Upper lobe of right lung (tissue), 1 donor: ENCODE measurements at places on chromosomes 11 and 22. TPM values are rescaled to one million over a fixed set of nuclear protein-coding genes. Genes with fewer than 3 reads are reported as not detected.

GRCh38 chr11:105609341-105609781 lies 512 bp upstream of the GRIA4 start:
- peaks cover 12% of the 10 kb centered on the region for H3K4me1 ChIP-seq
- H3K27me3 ChIP-seq, result peaks cover 27% of the 10 kb centered on the region
- no peak overlapping the region for H3K27ac ChIP-seq
- no peak for DNase-seq
- H3K36me3 ChIP-seq, result no peaks in the 10 kb centered on the region

GRCh38 chr22:35582218-35582860 lies 34.8 kb downstream of the MB start:
- no peaks in the 10 kb centered on the region for H3K4me1 ChIP-seq
- no peak for DNase-seq
- H3K36me3 ChIP-seq, result no peaks in the 10 kb centered on the region
- no peak overlapping the region for H3K27ac ChIP-seq

GRCh38 chr11:94330789-94331188 lies 26.4 kb downstream of the IZUMO1R start:
- no peaks in the 10 kb centered on the region for H3K36me3 ChIP-seq
- DNase-seq, result no peak
- H3K4me1 ChIP-seq, result no peaks in the 10 kb centered on the region
- no peak overlapping the region for H3K4me3 ChIP-seq

GRCh38 chr22:30830907-30831306 lies 136.2 kb downstream of the OSBP2 start:
- no peaks in the 10 kb centered on the region for H3K36me3 ChIP-seq
- no peaks in the 10 kb centered on the region for H3K27me3 ChIP-seq
- no peak overlapping the region for H3K27ac ChIP-seq
- no peak overlapping the region for H3K4me3 ChIP-seq
- no peaks in the 10 kb centered on the region for H3K4me1 ChIP-seq

- H3K27ac ChIP-seq, result no peak overlapping the region
- H3K4me3 ChIP-seq, result no peak overlapping the region
- no peaks in the 10 kb centered on the region for H3K36me3 ChIP-seq
- H3K27me3 ChIP-seq, result peaks cover 8% of the 10 kb centered on the region
- H3K4me1 ChIP-seq, result no peaks in the 10 kb centered on the region
Observed at GRCh38 chr22:19666673-19667593, 47.4 kb upstream of the SEPTIN5 start.

DNA sequence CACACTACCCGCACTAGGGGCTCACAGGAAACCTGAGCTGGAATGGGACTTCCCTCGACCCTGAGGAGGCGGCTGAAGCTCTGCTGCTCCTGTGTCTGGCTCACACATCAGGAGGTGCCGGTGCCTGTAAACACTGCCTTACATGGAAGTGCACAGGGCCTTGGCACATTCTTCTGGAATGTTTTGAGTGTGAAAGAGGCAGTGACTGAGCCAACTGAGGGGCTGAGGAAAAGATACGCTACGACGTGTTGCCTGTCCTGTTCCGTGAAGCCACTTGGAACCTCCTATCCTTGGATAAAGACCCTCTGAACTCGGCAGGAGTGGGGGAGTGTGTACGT lies 10.5 kb downstream of the TXN2 start:
- H3K27ac ChIP-seq, result no peak overlapping the region
- no peak overlapping the region for H3K4me3 ChIP-seq
- H3K36me3 ChIP-seq, result peaks cover 45% of the 10 kb centered on the region
- peaks cover 28% of the 10 kb centered on the region for H3K4me1 ChIP-seq

- H3K27ac ChIP-seq, result no peak overlapping the region
- H3K4me1 ChIP-seq, result no peaks in the 10 kb centered on the region
- no peaks in the 10 kb centered on the region for H3K27me3 ChIP-seq
- no peak overlapping the region for H3K4me3 ChIP-seq
Observed at GRCh38 chr22:27603800-27604144, 197.8 kb downstream of the MN1 start.

- H3K27me3 ChIP-seq, result no peaks in the 10 kb centered on the region
- no peak overlapping the region for H3K27ac ChIP-seq
Observed at GRCh38 chr22:44956840-44957767, 52.7 kb downstream of the PHF21B start.

- H3K27ac ChIP-seq, result no peak overlapping the region
- peaks cover 5% of the 10 kb centered on the region for H3K4me1 ChIP-seq
- no peaks in the 10 kb centered on the region for H3K36me3 ChIP-seq
- no peak overlapping the region for H3K4me3 ChIP-seq
- no peak for DNase-seq
Observed at GRCh38 chr11:111774955-111775710, 8.9 kb upstream of the PPP2R1B start.

DNA sequence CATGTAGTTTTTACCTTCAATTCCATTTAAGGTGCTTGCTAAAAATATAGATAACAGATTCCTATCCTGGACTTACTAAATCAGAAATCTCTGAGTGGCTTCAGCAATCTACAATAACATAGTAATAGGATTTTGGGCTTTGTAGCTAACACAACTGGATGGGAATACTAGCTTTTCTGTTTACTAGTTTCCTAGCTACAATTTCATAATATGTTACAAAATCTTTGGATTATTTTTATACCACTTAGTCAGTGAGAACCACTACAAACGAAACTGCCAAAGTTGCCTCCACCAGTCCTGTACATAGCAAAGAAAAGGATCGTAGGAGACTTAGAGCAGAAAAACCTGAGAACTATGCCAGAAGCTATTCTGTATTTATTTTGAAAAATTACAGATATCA lies 87.7 kb upstream of the ANO3 start:
- no peaks in the 10 kb centered on the region for H3K27me3 ChIP-seq
- no peak for DNase-seq
- H3K36me3 ChIP-seq, result no peaks in the 10 kb centered on the region

DNA sequence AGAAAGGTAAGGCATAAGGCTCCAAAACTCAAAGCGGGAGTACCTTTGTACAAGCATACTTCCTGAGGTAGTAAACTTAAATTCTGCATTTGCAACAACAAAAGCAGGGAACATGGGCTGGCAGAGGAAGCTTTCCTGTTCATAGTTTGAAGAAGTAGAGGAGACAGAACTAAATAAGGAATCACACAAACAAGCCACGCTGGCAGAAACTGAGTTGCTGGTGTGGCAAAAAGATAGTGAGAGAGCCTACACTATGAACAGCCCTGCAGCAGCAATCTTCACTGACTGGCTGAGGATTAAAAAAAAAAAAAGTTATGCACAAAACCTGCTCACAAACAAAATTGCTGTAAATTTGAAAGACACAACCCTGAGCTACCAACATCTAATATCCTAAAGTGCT lies 46.5 kb downstream of the FCHSD2 start:
- DNase-seq, result no peak
- H3K36me3 ChIP-seq, result no peaks in the 10 kb centered on the region
- peaks cover 17% of the 10 kb centered on the region for H3K4me1 ChIP-seq

DNA sequence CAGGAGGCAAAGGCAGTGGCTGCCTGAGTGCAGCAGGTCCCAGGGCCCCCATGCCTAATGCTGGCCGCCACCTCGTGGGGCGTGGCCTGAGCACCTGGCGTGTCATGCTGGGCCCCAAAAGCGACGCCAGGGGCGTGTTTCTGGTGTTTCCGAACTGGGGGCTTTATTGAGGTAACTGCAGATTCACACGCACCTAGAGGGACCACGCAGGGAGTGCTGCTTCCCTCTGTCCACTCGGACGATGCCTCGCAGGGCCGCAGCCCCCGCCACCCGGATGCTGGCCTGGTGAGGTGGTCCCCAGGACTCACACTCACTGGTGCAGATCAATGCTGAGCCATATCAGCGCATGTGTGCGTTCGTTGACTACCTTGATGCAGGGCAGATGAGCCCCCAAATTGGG lies 736.2 kb downstream of the BRD1 start:
- H3K27me3 ChIP-seq, result peaks cover 27% of the 10 kb centered on the region
- H3K36me3 ChIP-seq, result no peaks in the 10 kb centered on the region
- no peaks in the 10 kb centered on the region for H3K4me1 ChIP-seq
- no peak overlapping the region for H3K27ac ChIP-seq
- no peak for DNase-seq

OR8G5 gene
- 0.58 TPM for total RNA-seq

FBXO7 gene
- total RNA-seq, result 96.4 TPM

TSPAN18 gene
- total RNA-seq, result 46.4 TPM

FOLH1 gene
- total RNA-seq, result 5.1 TPM

NRIP3 gene
- 1.3 TPM for total RNA-seq
